Activated CD8-positive, alpha-beta T cell treated with anti-CD3 and anti-CD28 coated beads for 36 hours (primary cell): ENCODE measurements at places on chromosomes 2 and 18.

GRCh38 chr2:84126530-84126929 is 332.6 kb downstream of the SUCLG1 start:
- DNase-seq = no peak

GRCh38 chr2:88187927-88188326 is 17.8 kb downstream of the THNSL2 start:
- DNase-seq = no peak

- DNase-seq = no peak
Measured at GRCh38 chr2:211045025-211045424, 488.6 kb downstream of the CPS1 start.

GRCh38 chr2:3173031-3173430 is 204.6 kb downstream of the EIPR1 start:
- DNase-seq = no peak

- no peak for DNase-seq
Measured at GRCh38 chr18:31920277-31920676, 22.7 kb downstream of the TRAPPC8 start.

DNA sequence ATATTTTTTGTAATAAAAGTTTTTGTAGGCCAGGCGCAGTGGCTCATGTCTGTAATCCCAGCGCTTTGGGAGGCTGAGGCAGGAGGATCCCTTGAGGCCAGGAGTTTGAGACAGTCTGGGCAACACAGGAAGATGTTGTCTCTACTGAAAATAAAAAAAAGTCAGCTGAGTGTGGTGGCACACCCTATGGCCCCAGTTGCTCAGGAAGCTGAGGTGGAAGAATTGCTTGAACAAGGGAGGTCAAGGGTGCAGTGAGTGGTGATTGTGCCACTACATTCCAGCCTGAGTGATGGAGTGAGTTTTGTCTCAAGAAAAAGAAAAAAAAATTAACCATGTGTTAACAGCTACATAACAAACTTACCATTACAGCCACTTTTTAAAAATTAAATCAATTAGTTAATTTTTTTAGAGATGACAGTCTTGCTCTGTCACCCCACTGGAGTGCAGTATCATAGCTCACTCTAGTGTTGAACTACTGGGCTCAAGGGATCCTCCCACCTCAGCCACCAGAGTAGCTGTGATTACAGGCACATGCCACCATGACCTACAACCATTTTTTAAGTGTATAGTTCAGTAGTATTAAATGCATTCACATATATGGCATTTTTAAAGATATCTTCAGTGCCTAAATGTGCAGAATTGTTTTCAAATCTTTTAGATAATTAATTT is 67.2 kb upstream of the ACYP2 start:
- DNase-seq = peak; percentile 32

GRCh38 chr2:240619506-240620148 is 5.7 kb upstream of the GPR35 start:
- peak; percentile 23 for DNase-seq

DNA sequence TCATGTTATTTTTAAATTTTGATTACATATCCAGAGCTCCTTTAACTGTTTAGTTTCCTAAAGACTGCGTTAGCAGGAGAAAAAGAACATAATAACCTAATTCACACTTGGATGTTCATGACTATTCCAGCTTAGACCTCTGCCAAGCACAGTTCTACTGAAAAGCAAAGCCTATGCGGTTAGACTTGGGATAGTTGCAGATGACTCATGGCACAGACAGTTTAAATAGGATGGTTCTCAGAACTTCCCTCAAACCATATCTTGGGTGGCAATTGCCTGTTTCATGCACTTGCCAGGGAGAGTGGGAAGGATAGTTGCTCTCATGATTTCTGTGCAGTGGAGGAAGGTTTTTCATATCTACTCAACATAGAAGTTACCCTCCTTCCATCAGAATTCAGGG is 149.7 kb upstream of the KLHL29 start:
- DNase-seq = no peak

DNA sequence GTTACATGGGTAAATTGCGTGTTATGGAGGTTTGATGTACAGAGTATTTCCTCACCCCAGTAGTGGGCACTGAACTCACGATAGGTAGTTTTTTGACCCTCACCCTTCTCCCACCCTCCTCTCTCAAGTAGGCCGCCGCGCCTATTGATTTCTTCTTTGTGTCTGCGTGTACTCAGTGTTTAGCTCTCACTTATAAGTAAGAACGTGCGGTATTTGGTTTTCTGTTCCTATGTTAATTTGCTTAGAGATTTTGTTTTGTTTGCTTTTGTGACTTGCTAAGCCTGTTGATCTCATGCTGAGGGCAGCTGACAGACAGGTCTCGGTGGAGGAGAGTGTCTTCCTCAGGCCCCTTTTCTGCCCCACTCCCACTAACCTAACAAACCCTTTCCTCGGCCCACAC is 36.2 kb downstream of the ACOXL start:
- no peak for DNase-seq

- no peak for DNase-seq
Measured at GRCh38 chr2:120513776-120514357, 167.9 kb downstream of the INHBB start.

- DNase-seq = no peak
Measured at GRCh38 chr18:70221156-70221914, 15.8 kb upstream of the RTTN start.

DNA sequence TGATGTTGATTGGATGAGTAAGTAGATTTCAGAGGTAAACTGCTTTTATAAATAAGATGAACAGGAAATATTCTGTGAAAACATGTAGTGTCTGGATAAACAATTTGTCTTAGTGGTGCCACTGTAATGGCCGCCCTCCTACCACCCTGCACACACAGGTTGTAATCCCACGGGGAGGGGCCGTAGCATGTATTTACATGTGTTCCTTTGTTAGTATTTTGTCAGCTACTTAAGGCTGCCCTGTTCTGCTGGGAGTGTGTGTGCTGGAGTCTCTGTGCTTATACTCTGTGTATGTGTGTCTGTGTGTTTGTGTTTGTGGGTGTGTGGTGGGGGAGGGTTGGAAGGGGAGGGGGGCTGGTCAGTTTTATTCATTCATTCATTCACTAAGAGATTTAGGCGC is 5.1 kb downstream of the TSHZ1 start:
- peak; percentile 28 for DNase-seq

- no peak for DNase-seq
Measured at GRCh38 chr2:43841949-43842865, 3.4 kb downstream of the ABCG8 start.

GRCh38 chr2:3451169-3451568 is 68.2 kb downstream of the ADI1 start:
- DNase-seq = no peak

- DNase-seq = no peak
Measured at GRCh38 chr2:240469740-240470139, 34.3 kb downstream of the GPC1 start.

DNA sequence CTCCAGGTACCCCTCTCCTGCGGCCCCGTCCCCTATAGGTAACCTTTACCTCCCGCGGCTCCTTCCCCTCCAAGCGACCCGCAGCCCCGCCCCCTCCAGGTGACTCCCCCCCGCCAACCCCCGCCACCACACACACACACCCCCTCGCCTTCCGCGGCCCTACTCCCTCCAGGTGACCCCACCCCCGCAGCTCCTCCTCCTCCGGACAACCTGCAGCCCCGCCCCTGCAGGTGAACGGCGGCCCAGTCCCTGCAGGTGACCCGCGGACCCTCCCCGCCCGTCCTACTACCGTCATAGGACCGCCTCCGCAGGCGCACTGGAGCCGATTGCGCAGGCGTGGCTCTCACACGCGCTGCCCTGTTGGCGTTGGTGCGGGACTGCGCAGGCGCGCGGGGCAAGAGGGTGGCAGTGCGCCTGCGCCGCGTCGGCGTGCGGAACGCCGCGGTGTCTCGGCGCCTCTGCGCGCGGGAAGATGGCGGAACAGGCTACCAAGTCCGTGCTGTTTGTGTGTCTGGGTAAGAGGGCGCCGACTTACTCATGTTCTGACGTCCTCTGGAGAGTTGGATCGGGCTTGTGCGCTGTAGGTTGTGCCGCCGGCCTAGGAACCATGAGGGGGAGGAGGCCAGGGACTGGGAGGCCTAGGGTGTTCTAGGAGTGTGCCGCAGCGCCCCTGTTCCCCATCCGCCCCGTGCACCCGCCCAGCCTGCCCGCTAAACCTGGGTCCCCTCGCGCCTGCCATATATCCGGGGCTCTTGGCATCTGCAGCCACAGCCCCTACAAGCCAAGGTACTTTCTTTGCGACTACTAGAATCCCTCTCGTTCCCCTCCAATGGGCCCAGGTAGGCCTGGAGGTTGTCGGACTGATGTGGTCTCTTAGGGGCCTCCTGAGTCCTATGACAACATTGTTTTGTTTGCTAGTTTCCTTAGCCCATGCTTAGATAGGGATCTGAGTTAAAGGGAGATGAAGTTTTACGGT is at the start of gene ACP1:
Gene ACP1, plus strand, starts transcription at position 455 of the 976 bp plus-strand sequence. Its CDS starts 18 bp downstream, at position 473.
- peak; percentile 96 for DNase-seq

DNA sequence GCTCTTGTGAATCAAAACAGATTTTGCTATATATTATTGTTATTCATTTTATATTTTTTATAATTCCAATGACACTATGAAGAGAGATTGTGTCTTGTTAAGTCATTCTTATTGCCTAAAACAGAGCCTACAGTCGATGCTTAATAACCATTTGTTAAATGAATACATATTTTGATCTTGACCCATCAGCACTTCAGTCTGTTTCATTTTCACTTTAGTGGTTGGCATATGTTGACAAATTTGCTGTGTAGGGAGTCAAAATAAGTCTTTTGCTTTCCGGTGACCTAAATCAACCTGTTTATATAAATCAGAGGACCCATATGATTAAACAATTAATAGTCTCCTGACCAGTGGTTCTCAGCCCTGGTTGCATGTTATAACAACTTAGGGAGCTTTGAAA is 97.1 kb downstream of the TXNL1 start:
- DNase-seq = no peak

- no peak for DNase-seq
Measured at GRCh38 chr2:30522421-30522820, 75.4 kb downstream of the LCLAT1 start.

DNA sequence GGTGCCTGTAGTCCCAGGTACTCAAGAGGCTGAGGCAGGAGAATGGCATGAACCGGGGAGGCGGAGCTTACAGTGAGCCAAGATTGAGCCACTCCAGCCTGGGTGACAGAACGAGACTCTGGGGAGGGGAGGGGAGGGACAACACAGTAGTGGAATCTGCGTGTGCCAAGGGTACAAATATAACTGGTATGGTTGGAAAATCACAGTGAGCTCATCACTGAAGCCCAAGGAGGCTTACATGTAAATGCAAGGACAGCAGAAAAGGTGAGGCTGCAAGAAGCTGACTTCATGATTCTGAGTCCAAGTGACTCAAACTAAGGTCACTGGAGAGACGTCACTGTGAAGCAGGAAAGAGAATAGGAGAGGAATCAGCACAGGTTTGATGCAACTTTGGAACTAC is 9.2 kb downstream of the SEPTIN10 start:
- DNase-seq = no peak

DNA sequence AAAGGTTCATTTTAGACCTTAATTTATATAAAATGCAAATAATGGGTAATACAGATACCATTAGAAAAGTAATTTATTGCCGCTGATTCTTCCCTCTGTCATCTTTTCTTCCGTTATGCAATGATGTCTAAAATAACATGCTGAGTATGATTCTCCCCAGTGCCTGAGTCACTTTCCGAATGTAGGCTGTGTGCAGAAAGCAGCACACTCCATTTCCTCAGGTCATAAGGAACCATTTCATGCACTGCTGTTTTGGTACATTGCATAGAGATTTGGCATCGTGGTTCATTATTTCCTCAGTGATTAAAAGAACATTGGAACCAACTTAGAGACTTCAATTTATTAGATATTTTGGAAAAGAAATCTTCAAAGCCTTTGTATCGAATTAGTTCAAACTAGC is 173.5 kb downstream of the CDH2 start:
- DNase-seq = no peak

GRCh38 chr2:71704688-71705087 is 251.3 kb downstream of the DYSF start:
- DNase-seq = no peak

DNA sequence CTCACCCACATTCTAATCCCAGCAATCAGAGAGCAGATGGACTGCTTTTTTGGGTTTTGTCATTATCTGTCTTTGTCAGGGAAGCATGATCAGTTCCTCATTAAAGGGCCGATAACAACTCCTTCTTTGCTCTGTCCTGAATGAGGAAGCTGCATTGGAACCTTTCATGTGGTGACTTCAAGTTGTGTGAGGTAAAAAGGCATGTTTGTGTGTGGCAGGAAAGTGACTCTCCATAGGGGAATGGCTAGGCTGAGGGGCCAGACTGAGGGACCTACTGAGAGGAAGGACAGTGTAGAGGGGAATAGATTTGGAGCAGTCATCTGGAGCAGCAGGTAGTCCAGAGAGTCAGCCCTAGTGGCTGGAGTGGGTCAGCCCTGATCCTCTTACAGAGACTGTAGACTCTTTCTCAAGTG is 23.6 kb upstream of the LRRTM1 start:
- no peak for DNase-seq

- DNase-seq = no peak
Measured at GRCh38 chr2:175442441-175442840, 260.9 kb upstream of the ATP5MC3 start.

- DNase-seq = no peak
Measured at GRCh38 chr2:54750040-54750439, 26.6 kb downstream of the EML6 start.

GRCh38 chr18:10872304-10872703 is 277.1 kb downstream of the PIEZO2 start:
- DNase-seq = no peak

DNA sequence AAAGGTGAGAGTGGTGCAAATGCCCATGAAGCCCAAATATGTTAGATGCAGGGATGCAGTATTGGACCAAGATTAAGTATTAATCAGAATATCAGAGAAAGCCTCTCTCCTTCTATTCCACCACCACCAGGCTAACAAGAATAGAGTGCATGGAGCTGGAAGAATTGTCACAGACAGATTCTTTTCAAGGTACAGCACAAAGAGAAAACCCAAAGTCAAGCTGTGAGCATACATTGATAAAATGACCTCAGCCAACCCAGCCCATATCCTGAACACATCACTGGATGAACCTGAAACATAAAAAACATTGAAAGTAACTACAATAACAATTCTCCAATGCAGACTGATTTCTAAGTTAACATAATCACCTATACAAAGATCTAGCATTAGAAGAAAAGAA is 445.7 kb upstream of the NETO1 start:
- DNase-seq = no peak

DNA sequence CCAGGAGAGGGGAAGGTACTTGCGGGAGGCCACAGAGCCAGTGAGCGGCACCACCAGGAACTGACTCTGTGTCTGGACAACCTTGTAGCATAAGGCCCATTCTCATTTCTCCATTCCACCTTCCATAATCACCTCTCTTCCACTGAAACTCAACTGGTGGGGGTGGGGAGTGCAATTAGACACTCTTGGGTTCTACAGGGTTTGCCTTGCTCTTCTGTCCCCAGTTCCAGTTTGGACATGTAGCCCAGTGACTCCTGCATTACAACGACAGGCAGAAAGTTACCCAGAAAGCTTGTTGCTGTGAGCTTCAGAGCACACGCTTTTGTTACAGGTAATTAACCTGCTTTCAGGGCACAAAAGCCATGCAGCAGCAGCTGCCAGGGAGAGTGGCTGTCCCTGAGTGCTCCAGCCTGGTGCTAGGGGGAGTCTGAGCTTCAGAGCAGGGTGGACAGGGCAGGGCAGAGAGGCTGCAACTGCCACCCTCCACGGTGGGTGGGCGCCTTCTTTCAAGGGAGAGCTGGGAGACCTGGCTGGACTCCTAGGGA is 65.2 kb downstream of the COPS8 start:
- DNase-seq = no peak

GRCh38 chr2:101837354-101837753 is 139.8 kb downstream of the MAP4K4 start:
- DNase-seq = no peak

- DNase-seq = no peak
Measured at GRCh38 chr2:20049637-20050036, 1.8 kb downstream of the LAPTM4A start.
